ENCODE measurements at places on chromosomes 16 and 17.

DNA sequence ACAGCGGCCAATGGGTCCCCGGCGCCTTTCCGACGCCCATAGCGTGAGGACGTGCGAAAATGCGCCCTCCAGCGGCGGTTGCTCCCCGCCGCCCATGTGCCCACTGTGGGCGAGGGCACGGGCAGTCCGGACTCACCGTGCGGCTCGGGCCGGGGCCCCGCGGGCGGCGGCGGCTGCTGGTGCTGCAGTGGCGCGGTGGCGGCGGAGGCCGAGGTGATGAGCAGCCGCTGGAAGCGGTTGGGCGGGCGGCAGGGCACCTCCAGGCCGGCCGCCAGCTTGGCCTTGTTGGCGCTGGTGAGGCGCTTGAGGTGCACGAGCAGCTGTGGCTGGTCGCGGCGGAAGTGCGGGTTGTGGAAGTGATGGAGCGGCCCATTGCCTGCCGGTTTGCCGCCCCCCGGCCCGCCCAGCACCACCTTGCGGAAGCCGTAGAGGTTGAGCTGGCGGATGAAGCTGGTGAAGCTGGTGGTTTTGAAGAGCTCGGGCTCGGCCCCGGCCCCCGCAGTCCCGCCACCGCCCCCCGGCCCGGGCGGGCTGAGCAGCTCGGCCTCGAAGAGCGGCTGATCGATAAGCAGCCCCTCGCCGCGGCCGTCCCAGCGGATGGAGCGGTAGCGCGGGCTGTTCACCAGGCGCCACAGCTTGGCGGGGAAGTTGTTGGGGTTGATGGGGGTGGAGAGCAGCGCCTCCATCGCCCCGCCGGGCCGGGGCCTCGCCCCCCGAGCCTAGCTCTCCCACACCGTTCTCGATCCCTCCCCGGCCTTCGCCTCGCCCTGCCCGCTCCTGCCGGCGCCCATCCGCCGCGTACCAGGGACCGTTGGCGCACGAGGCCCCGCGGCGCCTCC, at the start of gene HSF5:
TSS of gene HSF5 (minus strand) at position 820 of the 839 bp plus-strand sequence. CDS start at position 686, 134 bp downstream.
- no peak for DNase-seq

DNA sequence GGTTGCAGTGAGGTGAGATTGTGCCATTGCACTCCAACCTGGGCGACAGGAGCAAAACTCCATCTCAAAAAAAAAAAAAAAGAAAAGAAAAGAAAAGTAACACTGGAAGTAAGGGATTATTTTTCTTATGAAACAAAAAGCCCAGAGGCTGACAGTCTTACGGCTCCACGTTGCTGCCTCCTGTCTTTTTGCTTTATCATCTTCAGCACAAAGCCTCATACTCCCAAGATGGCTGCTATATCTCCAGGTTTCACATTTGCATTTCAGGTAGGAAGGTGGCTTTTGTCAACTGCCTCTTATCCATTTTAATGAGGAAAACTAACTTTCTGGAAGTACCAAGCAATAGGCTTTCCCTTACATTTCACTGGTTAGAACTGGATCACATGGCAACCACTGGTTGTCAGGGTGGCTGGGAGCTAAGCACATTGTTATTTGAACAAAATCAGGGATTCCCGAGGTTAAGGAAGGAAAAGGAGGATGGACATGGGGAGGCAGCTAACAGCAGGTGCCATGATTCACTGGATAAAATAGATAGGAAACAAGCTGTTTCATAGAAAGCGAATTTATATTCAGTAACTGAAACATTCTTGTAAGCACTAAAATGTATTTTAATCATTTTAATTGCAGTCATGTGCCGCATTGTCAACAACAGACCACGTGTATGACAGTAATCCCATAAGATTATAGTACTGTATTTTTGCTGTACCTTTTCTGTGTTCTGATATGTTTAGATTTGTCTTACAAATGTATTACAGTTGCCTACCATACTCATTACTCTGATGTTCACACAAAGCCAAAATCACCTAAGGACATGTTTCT, 58.6 kb downstream of the KSR1 start:
- DNase-seq = no peak

DNA sequence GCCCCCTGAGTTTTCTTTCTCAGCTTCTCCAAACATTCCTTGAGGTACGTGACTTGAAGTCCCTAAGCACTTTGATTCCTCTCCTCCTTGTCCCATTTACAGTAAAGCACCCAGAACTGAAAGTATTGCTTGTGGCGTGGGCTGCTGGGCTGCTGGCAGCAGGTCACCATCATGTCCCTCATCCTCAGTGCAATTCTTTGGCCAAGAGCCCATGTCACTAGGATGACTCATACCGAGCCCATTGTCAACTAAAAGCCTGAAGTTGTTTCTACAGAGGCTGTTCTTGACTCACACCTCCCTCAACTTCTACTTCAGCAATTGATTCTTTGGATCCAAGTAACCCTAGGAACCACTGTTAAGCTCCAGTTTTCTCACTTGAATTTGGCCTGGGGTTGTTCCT, 54.3 kb downstream of the KPNA2 start:
- no peak for DNase-seq

GRCh38 chr16:26952411-26952810, 114.3 kb upstream of the C16orf82 start:
- DNase-seq = no peak

DNA sequence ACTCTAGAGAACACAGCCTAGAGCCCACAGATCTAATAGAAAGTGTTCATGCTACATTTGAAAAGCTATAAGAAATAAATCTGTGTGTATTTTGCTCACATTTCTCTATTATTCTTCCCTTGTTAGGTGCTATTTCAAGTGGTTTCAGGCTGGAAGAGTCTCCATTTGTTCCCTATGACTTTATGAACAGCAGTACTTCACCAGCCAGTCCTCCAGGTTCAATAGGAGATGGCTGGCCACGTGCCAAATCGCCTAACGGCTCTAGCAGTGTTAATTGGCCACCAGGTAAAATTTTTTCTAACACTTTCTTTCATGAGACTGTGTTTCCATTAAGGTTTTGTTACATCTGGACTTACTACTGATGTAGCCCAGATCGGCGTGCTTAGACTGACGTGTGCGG, 30.7 kb upstream of the SLC5A11 start:
- DNase-seq = no peak

DNA sequence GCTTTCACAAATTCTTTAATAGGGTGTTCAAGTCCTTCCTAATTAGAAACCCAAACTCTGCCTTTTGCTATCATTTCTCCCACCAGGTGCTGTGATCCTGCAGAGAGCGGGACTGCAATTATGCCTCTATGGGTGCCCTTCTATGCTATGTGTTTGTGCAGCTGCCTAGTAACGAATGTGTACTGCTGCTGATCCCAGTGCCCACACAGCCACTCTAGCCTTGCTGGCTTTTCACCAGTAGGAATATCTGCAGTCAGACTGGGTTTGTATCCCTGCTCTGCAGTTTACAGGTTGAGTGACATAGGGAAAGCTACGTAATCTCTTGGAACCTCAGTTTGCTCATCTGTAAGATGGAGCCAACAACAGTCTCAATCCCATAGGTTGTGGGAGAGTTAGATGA, 179.6 kb upstream of the IRX3 start:
- no peak for DNase-seq

DNA sequence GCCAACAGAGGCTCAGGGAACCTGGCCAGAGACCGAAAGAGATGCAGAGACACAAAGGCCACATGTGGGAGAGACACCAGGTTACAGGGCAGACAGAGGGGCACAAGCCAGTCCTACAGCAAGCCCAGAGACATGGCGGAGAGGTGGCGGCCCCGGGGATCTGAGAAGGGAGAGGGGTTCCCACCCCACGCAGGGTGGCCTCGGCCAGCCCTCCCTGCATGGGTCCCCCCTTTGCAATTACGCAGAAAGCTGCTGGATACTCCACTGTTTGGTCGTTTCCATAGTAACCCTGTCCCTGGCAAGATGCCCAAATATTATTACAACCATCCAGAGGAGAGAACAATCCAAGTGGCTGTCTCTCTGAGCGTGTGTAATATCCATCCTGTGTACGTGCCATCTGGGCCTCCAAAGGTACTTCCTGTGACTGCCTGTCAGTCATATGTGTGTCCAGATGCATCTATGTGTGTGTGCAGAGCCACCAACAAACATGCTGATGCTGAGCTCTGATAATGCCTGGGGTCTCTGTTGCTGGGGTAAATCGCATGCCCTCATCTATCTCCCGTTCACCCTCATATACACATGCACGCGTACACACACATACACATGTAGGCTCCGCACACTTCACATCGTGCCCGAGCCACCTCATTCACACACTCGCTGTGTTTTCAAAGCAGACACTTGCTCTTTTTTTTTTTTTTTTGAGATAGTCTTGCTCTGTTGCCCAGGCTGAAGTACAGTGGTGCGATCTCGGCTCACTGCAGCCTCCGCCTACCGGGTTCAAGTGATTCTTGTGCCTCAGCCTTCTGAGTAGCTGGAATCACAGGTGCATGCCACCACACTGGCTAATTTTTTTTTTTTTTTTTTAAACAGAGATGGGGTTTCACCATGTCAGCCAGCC, 5.5 kb downstream of the PCGF2 start:
- peak; percentile 67 for DNase-seq

GRCh38 chr17:13581925-13582324, 19.8 kb downstream of the HS3ST3A1 start:
- DNase-seq = no peak

DNA sequence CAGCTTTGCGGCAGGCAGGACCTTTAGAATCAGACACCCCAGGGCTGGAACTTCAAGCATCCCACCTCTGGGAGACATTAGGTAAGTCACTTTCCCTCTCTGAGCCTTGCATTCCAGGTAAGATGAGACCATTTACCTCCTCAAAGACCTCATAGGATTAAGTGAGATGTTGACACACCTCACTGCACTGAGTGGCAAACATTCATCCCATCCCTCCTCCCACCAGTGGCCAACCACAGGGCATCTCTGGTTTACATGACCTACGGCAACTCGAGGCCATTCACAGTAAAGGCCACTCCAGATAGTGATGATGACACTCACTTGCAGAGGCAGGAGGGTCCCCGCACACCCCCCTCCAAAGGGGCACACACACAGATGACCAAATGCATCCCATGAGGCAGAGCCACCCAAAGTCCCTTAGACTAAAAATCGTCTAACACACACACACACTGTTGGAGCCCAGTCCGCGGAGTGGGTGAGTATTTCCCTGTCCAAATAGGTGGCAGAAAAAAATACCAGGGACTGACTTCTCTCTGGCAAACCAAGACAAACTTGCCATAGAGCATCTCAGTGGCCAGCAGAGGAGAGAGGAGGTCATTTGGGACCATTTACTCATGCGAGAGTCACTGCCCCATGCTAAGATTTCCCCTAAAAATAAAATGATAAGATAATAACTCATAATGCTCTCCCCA, 454.9 kb downstream of the SOX9 start:
- no peak for DNase-seq

- DNase-seq = no peak
Measured at GRCh38 chr17:37791447-37792399, 46.9 kb upstream of the HNF1B start.

DNA sequence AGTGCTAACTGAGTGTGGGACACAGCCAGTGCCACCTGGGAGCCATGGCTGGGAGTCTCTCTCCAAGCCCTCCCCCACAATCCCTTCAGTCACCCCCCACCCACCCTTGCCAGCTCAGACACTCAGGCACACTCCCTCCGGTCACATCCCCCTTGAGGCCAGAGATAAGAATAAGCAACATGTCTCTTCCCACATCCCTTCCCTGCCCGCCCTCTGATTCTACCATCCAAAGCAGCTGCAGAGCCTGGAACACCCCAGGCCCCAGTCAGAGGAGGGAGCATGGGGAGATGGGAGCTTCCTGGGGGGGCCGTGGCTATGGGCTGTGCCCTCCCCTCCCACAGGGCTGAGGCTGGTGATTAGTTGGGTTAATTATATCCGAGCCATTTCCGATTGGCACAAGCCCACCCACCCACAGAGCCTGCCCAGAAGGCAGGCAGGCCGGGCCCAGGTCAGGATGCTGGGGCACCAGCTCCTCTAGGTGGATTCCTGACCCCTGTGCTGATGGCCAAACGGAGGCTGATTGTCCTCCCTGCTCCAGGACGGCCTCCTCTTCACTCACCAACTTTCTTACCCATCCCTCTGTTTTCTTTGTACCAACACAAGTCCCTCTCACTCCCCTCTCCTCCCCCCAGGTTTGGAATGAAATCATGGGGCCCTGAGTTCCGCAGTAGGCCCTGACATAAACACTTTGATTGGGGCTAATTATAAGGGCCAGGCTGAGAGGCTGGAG, 28.6 kb upstream of the MEIOC start:
- DNase-seq = no peak

GRCh38 chr17:32628271-32629044, 141.7 kb downstream of the CDK5R1 start:
- no peak for DNase-seq

Measured in pulmonary artery endothelial cell (primary cell).